ENCODE measurements at places on chromosomes 1 and 21.

DNA sequence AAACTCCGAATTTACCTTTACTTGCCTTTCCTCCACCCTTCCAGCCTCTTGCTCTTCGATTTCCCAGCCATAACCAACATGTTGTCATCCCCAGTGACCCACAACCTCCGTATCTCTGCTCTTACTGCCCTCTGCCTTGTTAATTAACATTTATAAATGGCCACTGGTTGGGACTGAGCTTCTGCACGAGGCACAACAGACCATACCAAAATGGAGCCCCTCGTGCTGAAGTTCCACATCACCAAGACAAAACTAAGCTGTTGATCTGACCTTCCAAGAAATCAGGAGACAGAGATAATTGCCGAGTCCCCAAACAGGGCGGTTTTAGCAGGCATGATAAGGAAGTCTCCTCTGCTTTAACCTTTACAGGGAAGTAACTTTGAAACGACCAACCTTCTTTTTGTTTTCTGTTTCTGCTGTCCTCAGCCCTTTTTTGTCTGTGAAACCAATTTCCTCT, 71.9 kb downstream of the NMNAT2 start:
- DNase-seq: no peak

- no peak for DNase-seq
Observed at GRCh38 chr1:119713039-119713748, 1.5 kb downstream of the PHGDH start.

GRCh38 chr21:44304877-44305293, 5.0 kb downstream of the PFKL start:
- DNase-seq: peak; percentile 26

GRCh38 chr1:159142391-159142663, 29.1 kb upstream of the CADM3 start:
- no peak for DNase-seq

- no peak for DNase-seq
Observed at GRCh38 chr1:237507005-237507404, 383.7 kb downstream of the ZP4 start.

- no peak for DNase-seq
Observed at GRCh38 chr1:209780268-209780667, 4.1 kb downstream of the C1orf74 start.

DNA sequence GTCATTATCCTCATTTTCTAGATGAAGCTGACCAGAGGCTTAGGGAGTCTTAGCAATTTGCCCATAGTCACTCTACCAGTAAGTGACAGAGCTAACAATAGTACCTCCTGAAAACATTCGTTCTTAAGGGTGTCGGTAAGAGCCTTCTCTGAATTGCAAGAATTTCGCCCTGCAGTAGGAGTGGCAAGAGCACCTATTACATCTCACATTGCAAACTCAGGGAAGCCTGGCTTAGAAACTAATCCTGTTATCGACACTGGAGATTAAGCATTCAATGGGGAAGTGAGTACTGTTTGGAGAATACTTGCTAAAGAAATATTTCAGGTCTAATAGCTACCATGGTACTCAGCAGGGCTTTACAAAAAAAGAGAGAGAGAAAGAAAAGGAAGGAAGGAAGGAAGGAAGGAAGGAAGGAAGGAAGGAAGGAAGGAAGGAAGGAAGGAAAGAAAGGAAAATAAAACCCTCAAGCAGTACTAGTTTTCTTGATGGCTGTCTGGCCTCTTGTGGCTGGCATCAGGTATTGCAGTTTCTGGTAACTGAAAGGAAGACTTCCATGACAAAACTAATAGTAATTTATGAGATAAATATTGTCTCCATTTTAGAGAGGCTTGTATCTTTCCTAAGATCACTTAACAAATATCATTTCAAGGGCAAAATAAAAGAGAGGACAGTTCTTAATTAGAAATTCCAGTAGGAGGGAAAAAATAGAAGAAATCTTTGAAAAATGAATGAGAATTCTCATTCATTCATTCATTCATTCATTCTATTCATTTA, 10.4 kb downstream of the C1orf226 start:
- no peak for DNase-seq

GRCh38 chr1:208185801-208186231, 58.4 kb downstream of the PLXNA2 start:
- DNase-seq: no peak

GRCh38 chr21:14916676-14917141, 148.1 kb downstream of the NRIP1 start:
- no peak for DNase-seq

DNA sequence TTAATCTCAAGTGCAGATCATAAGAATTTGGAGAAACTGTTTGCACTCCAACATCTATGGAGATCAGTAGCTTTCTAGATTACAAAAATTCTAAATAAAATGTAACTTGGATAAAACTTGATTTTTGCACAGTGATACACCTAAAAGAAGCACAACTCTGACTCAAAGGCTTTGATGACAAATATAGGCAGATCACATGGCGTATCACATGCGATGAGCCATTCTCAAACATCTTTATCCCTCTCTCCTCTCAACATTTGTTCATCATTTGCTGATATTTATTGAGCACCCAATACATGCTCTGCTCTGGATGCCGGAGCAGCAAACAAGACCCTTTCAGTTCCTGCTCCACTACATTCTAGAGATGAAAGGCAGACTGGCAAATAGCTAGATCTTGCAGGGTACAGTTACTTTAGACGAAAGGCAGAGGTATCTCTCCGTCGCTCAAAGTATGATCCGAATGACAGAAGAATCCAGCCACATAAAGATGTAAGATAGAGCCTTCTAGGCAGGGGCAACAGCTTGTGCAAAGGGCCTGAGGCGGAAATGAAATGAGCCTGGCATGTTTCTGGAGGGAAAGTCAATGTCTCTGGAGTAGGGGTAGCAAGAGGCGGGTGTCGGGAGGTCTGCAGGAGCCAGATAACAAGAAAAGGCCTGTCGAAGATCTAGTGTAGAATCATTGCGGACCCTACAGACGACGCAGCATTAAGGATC, 145.8 kb upstream of the ERRFI1 start:
- DNase-seq: no peak

DNA sequence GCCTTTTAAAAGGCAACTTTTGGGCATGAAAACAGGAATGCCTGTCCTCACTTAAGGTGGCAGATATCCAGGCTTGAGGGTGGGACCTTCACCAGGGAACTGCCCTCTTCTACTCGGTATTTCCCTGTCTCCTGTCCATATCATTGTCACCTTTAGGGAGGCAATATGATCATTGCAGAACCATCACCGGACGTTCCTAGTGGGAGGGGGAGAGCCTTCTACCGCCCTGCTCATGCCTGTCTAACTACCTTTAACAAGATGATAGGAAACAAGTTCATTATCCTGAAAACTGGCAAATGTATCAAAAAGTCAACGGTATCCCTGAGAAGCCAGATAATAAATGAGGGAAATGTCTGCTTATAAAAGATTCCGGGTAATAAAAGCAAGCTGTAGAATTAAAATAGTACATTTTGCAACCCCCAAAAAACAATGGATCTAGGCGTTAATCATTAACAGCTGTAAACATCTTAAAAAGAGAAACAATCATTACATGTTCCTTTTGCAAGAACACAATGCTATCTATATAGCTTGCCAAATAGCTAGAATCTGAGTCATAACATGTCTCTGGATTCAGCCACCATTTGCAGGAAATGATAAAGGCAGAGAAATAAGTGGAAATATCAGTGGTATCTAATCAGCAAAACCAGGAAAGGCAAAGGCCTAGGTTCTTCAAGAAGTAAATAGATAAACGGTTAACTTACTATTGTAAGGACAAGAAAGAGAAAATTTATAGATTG, 852.9 kb upstream of the ADGRL4 start:
- DNase-seq: no peak

- DNase-seq: no peak
Observed at GRCh38 chr1:214503553-214503952, 47.8 kb downstream of the PTPN14 start.

- DNase-seq: no peak
Observed at GRCh38 chr1:23169727-23170335, 1.2 kb upstream of the LUZP1 start.

GRCh38 chr1:233613252-233614172, at the start of gene KCNK1:
TSS of gene KCNK1 (plus strand) at chr1:233614106. CDS start at chr1:233614172, 66 bp downstream.
- DNase-seq: no peak

DNA sequence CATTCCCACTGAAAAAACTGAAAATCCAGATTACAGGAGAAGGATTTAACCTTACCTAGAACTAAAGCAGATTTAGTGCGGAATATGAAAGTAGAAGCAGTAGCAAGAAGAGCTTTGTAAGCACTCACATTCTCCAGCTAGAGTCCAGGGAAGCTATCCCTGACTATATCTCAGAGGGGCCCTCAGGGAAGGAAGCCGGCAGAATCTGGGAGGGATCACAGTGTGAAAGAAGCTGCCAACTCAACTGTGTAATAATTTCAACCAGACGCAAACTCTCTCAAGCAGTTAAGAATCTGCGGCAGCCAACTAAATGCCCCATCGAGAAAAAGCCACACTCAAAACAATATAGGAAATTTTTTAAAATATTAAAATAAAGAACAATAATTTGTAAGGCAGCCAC, 163.8 kb downstream of the EIF4G3 start:
- no peak for DNase-seq

GRCh38 chr1:247273013-247273412, 17.1 kb downstream of the VN1R5 start:
- no peak for DNase-seq

- DNase-seq: no peak
Observed at GRCh38 chr1:1761504-1762376, 16.5 kb downstream of the NADK start.

- no peak for DNase-seq
Observed at GRCh38 chr21:27954543-27955165, 987.8 kb upstream of the ADAMTS5 start.

- no peak for DNase-seq
Observed at GRCh38 chr1:110151175-110151669, 928 bp downstream of the SLC6A17 start.

DNA sequence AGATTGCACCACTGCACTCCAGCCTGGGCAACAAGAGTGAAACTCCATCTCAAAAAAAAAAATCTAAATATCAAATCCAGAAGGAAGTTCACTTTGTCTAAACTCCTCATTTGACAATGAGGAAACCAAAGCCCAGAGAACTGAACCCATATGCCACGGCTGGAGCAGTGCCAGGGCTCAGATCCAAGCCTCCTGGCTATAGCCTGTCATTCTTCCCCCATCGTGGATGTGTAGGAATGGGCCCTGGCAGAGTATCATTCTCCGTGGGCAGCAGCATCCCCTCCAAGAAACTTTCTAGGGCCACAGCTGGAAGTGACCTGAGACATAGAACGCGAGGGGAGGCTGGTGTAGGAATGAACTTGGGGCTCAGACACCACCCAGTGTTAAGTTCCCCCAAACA, 47.2 kb downstream of the CAPN9 start:
- DNase-seq: no peak

- DNase-seq: no peak
Observed at GRCh38 chr1:244209955-244210354, 158.9 kb downstream of the ZBTB18 start.

- no peak for DNase-seq
Observed at GRCh38 chr21:34845521-34846451, 177.0 kb downstream of the CLIC6 start.

GRCh38 chr1:234838182-234838581, 228.2 kb upstream of the IRF2BP2 start:
- no peak for DNase-seq

GRCh38 chr1:85151446-85151845, 49.4 kb downstream of the SYDE2 start:
- no peak for DNase-seq

DNA sequence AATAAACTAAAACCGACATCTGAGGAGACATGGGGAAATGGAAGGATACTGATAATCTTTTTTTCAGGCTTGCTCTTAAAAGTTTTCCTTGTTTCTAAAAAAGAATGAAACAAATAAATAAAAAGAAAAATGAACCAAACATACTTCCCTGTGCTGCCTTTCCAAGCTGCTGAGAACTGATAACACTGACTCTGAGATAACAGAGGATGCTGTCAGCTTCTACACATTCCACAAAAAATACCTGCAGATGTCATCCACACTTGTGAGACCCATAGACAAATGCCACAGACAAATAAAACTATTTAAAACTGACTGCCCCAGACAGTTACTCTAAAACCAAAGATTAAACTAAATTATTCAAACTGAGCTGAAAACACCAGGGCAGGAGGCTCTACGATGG, 12.0 kb upstream of the OR6K3 start:
- DNase-seq: no peak

DNA sequence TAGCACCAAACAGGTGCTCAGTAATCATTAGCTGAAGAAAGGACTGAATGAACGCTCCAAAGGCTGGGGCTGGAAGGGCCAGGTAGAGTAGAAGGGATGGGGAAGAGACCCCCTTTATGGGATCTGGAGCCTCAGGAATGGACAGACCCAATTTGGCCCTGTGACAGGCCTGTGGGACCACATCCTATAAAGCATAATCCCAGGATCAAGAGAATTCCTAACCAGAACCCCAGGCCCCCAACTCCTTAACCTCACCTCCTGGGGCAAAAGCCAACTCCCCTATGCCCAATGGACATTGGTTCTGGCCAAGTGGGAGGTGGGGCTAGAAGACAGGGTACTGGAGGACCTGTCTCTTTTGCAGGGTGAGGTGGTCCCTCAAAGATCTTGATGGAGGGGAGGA, 9.2 kb downstream of the HPCAL4 start:
- DNase-seq: no peak

DNA sequence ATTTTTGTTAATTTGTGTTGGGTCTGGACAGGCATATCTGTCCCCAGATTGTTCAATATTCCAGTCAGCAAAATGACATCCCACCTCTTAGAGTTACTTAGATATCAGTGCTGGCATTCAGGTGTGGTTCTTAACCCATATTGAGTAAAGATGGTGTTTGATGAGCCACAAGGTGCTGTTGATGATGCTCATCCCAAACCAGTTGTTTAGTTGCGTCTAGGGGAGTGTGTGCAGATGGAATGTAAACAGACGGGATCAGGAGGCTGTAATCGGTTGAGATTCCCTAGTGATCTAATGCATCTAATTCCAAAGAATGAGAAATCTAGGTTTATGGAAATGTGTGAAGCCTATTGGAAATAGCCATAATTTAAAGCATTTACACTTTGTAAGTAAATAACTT, 1.1 kb downstream of the HOOK1 start:
- no peak for DNase-seq

All from central memory CD8-positive, alpha-beta T cell (primary cell).